Stimulated activated naive CD4-positive, alpha-beta T cell treated with Interleukin-2 at 50 U/mL for 16 hours (primary cell): ENCODE measurements at places on chromosomes 12 and 14.

- no peak for DNase-seq
These were observed 75.9 kb downstream of the NINJ2 start for GRCh38 chr12:587132-588023.

DNA sequence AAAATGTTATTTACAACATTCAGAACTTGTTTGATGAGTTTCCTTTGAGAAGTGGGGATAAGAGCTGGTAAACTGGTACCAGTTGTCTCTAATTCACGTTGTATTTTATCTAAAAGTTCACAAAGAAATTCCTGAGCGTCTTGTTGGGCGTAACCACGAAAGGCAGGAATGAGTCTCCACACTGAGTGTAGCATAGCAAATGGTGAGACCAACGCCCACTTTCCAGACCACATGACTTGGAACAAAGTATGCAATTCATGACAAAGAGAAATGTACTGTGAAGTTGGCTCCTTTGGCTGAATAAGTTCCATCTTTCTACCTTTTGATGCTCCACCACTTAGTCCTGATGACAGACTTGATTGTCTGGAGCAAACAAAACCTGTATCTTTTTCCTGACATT is 18.4 kb downstream of the USP44 start:
- no peak for DNase-seq

GRCh38 chr12:107761502-107761904 is 566 bp upstream of the PRDM4 start:
- no peak for DNase-seq

DNA sequence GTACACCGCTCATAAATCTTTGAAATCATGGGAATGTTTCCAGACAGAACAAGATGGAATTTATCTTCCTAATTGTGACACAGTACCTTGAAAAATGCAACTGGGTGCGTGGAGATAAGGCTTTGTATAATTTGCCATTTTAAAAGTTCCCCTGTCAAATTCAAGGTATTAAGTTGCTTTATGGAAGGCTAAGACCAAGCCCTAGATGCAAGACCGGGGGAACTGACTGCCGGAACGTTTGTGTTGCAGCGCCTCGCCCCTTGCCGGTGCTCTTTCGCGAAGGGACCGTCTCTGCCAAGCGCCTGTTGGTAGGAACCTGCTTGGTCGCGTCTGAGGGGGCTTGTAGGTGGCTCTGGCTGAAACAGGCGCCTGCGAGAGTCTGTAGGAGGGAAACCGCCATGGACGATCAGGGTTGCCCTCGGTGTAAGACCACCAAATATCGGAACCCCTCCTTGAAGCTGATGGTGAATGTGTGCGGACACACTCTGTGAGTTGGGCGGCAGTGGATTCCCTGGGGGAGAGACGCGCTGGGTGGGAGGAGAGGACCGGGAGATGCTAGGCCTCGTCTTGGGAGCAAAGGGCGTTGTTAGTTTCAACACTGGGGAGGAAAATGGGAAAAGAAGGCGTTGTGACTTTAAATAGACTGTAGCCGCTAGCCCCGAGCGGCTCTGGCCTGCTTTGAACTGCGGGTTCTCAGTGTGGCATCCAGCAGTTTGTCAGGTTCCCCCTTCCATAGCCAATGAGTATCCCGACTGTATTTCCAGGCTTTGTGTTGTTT is at the start of gene MNAT1:
TSS of gene MNAT1 (plus strand) at position 297 of the 778 bp plus-strand sequence. CDS start at position 399, 102 bp downstream.
- peak; percentile 68 for DNase-seq

GRCh38 chr12:107329569-107330324 is 236.4 kb upstream of the CRY1 start:
- no peak for DNase-seq
